GM23338 (cell line): ENCODE measurements at places on chromosomes 2 and 18. TPM values are rescaled to one million over a fixed set of nuclear protein-coding genes. Genes with fewer than 3 reads are reported as not detected.

GRCh38 chr2:44358503-44358902, 2.8 kb downstream of the PREPL start:
- no peak for DNase-seq

- DNase-seq: no peak
Measured at GRCh38 chr2:113227698-113228097, 51.0 kb downstream of the PAX8 start.

The UGT1A9 gene
- not detected in 2 replicates for total RNA-seq

The MAPRE2 gene
- 33.9 and 40.4 TPM in 2 replicates for total RNA-seq

The LINC00305 gene
- total RNA-seq: not detected in 2 replicates

GRCh38 chr18:12779456-12779855, 76.6 kb downstream of the PSMG2 start:
- no peak for DNase-seq

GRCh38 chr2:7530001-7530400, 612.8 kb downstream of the RNF144A start:
- no peak for DNase-seq
